CD4-positive, alpha-beta T cell (primary cell): ENCODE measurements at places on chromosomes 2 and 18. TPM values are rescaled to one million over a fixed set of nuclear protein-coding genes. Genes with fewer than 3 reads are reported as not detected.

Gene KCTD1
- total RNA-seq, result 1.1 TPM

Gene SAG
- 0.03 TPM for total RNA-seq

Gene AKAIN1
- total RNA-seq, result not detected

DNA sequence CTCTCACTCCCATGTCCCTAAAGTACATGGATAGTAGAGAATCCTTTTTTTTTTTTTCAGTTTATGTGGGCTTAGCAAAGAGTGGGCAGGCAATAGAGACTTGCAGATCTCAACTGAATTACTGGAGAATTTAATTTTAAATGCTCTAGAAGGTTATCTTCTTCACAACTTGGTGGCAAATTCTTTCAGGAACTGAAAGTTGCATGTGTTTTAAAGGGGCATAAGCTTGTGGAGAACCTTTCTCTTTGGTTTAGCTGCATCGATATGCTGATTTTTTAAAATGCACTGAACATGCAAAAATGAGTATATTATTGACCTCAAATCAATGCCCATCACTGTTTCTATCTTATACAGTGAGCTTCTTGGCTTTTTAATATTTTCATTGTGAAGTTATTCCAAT, 24.9 kb upstream of the GALNT3 start:
- DNase-seq, result no peak

DNA sequence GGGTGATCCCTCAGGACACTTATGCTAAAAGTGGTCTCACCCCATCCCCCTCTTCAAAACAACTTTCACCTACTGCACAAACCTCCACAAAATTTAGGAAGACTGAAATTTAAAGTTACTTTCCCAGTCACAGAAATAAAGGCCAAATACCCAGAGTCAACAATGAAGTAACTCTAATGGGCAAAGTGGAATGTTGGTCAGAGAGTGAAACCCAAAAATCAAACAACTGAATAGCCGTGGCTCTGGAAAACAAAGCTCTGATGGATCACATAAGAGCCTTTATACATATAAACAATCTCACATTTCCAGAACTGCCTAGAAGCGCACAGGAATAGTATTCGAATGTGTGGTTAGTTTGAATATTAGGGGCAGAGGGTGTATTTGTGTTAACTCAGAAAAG, 4.7 kb downstream of the ACVR1 start:
- no peak for DNase-seq

GRCh38 chr18:3875376-3875775, 425.4 kb downstream of the TGIF1 start:
- no peak for DNase-seq
